ENCODE measurements at places on chromosomes 7 and 10.

DNA sequence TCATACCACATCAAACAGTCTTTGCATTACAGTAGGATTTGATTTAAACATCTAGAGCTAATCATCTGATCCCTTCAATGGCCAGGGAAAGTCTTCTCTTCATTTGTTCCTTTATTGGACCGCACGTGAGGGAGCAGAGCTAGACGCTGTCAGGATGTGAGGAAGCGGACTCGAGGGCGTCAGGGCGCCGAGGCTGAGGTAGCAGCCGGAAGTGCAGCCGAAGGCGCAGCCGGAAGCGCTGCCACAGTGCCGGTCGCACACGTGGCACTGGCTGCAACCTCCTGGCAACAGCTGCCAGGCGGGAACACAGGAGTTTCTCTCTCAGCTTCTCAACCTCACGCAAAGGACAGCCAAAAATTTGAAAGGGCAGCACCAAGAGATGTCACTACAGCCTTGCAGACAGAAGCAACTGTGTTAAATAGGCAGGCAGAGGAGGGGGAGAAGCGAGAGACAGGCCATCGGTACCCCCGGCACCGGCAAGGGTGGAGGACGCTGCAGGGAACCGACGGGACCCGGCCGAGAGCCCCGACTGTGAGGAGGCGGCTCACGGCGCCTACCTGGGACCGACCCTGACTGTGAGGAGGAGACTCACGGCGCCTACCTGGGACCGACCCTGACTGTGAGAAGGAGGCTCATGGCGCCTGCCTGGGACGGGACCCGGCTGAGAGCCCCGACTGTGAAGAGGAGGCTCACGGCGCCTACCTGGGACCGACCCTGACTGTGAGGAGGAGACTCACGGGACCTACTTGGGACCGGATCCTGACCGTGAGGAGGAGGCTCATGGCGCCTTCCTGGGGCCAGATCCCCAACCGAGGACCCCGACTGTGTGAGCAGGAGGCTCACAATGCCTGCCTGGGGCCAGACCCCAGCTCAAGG, 32.3 kb downstream of the VIPR2 start:
- DNase-seq = no peak

GRCh38 chr10:74882427-74882826, 56.0 kb downstream of the KAT6B start:
- no peak for DNase-seq

DNA sequence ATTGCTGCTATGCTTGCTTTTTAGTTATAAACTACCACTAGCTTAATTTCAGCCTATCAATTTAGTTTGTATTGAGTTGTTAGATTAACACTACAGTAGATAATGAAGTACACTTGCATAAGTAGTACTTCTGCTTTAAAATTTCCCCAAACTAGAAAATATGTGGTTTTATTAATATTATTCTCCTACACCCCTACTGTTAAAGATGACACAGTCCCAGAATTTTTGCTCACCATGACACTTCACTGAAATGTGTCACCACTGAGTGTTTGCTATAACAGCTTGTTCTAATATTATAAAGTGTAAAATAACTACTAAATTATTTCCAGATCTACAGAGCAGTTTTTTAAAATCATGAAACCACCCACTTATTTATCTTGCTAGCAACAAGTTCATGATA, 31.6 kb downstream of the RHEB start:
- no peak for DNase-seq

DNA sequence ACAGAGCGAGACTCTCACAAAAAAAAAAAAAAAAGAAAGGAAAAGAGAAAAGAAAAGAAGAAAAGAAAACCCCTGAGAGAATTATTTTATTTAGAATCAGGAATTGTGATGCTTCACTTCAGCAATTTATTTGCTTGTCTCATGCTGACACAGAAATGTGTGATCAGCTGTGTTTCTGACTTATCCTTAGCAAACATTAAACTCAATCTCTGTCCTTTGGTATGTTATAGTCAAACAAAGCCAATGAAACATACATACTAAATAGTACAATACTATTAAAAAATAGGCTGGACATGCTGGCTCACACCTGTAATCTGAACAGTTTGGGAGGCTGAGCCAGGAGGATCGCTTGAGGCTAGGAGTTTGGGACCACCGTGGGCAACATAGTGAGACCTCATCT, 733.0 kb upstream of the FZD8 start:
- no peak for DNase-seq
